ENCODE measurements at places on chromosomes 13 and 19.
A peak's percentile ranks its signal among the peaks of the same experiment; 100 is the strongest.

GRCh38 chr13:35475212-35475959 is 1.1 kb downstream of the MAB21L1 start:
- H3K27me3 ChIP-seq, result peaks cover 96% of the 10 kb centered on the region
- peaks cover 42% of the 10 kb centered on the region for H3K4me1 ChIP-seq
- no peak for DNase-seq

DNA sequence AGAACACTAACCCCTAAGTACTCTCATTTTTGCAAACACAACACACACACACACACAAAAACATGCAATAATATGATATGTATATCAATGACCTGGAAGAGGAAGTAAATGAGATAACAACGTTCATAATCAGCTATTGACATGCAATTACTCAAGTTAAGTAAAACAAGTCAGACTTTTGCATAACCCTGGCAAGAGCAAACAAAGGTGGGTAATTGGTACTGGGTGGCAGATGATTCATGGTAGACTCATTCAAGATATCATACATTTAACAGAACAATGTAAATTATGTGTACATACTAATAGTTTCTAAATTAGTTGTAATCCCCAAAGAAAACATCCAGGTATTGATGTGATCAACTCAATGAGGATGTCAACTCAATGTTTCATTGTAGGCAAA is 508.8 kb downstream of the DACH1 start:
- H3K4me1 ChIP-seq, result no peaks in the 10 kb centered on the region
- no peak overlapping the region for H3K27ac ChIP-seq
- H3K27me3 ChIP-seq, result no peaks in the 10 kb centered on the region
- DNase-seq, result no peak
- no peak overlapping the region for H3K4me3 ChIP-seq

DNA sequence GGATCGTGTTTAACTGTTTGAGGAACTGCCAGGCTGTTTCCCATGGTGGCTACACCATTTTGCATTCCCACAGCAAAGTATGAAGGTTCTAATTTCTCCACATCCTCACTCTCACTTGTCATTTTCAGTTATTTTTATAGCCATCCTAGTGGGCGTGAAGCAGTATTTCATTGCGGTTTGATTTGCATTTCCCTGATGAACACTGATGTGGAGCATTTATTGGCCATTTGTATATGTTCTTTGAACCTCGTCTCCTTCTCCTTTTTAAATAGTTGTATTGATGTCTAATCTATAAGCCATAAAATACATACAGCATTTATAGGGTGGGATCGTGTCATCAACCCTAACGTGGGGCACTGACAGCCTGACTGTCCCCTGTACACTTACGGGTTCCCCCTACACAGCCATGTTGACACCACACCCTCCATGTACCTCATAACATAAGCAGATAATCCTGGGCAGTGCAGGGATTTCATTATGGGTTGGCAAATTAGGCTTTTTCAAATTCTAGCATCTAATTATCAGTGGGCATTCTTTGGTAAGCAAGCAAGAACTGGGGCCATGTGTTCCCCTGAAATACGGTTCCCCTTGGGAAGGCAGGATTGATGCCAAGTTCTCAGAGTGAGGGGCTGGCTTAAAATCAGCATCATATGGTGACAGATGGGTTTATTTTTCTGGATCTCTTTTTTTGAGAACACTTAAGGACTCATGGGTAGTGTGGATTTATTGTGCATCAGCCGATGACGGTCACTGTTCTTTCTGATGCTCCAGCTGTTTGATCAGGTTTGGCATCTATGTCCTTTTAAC is 11.6 kb upstream of the ZBTB45 start:
- peaks cover 13% of the 10 kb centered on the region for H3K27me3 ChIP-seq
- no peak overlapping the region for H3K27ac ChIP-seq
- no peak overlapping the region for H3K4me3 ChIP-seq
- no peaks in the 10 kb centered on the region for H3K36me3 ChIP-seq
- no peak for DNase-seq
- H3K4me1 ChIP-seq, result no peaks in the 10 kb centered on the region

DNA sequence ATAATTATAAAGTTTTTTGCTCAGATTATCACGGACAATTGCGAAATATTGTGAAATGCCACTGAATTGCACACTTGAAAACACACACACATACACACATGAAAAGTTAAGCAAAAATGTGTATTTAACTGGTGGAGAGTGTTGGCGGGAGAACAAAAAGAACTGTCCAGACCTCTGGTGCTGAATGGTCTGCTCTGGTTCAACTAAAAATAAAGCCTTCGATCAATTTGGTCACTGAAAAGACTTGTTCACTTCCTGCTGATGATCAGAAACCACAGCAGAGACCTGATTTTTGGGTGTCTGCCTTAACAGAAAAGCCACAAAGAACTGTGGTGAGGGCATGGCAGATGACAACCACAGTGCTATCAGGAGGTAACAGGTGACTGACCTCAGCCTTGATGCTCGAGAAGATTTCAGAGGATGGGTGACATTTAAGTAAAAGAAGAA is 4.0 kb upstream of the IGFL1 start:
- no peak overlapping the region for H3K4me3 ChIP-seq
- H3K27ac ChIP-seq, result peak overlapping the region; percentile 92
- no peaks in the 10 kb centered on the region for H3K36me3 ChIP-seq
- no peak for DNase-seq
- H3K27me3 ChIP-seq, result peaks cover 27% of the 10 kb centered on the region
- peaks cover 10% of the 10 kb centered on the region for H3K4me1 ChIP-seq

GRCh38 chr13:29801737-29802305 is 48.6 kb downstream of the UBL3 start:
- no peaks in the 10 kb centered on the region for H3K36me3 ChIP-seq
- peak overlapping the region; percentile 26 for H3K27ac ChIP-seq

GRCh38 chr19:48553676-48554384 is 1.9 kb downstream of the SULT2B1 start:
- peak overlapping the region; percentile 97 for H3K27ac ChIP-seq
- peaks cover 18% of the 10 kb centered on the region for H3K4me1 ChIP-seq
- peak overlapping the region; percentile 71 for H3K4me3 ChIP-seq
- no peaks in the 10 kb centered on the region for H3K27me3 ChIP-seq
- no peak for DNase-seq

GRCh38 chr13:23609874-23610576 is 39.8 kb downstream of the TNFRSF19 start:
- H3K27me3 ChIP-seq, result no peaks in the 10 kb centered on the region
- peaks cover 37% of the 10 kb centered on the region for H3K36me3 ChIP-seq
- no peak for DNase-seq
- peaks cover 45% of the 10 kb centered on the region for H3K4me1 ChIP-seq
- H3K4me3 ChIP-seq, result peak overlapping the region; percentile 54

DNA sequence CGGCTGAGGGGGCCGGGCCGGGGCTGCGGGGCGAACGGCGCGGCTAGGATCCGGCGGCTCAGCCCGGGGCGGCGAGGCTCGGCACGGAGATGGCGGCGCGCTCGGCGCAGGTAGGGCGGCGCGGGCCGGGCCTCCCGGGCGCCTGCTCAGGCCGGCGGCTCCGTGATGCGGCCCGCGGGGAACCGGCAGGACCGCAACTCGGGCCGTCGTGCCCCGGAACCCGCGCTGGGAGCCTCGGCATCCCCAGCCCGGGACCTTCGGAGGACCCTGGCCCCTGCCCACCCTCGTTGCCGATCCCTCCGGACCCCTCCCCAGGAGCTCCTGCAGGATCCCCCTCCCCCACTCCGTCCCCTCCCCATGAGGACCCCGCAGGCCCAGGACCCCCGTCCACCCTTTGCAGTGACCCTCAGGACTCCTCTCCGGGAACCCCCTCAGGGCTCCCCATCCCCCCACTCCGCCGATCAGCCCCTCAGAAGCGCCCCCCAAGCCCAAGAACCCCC is 304 bp downstream of the EVI5L start:
- H3K27ac ChIP-seq, result no peak overlapping the region
- no peak overlapping the region for H3K4me3 ChIP-seq
- H3K27me3 ChIP-seq, result peaks cover 27% of the 10 kb centered on the region
- peaks cover 16% of the 10 kb centered on the region for H3K4me1 ChIP-seq
- no peaks in the 10 kb centered on the region for H3K36me3 ChIP-seq

DNA sequence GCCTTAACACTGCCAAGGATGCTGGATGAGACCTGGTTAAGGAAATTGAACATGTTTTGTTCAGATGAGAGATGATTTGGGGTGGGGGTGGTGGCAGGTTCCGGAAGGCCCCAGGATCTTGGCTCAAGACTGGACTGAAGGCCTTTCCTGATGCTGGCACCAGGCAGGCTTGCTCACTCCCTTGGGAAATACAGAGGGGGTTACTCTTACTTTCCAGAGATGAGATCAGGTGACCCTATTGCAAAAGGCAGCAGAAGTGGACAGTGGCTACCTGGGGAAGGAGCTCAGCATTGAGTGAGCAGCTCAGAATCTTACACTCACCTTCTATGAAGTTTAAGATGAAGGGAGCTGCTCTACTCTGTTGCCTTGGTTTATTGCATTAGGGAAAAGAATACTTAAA is 10.8 kb downstream of the GATAD2A start:
- no peak for DNase-seq
- no peak overlapping the region for H3K27ac ChIP-seq
- H3K27me3 ChIP-seq, result no peaks in the 10 kb centered on the region
- H3K4me1 ChIP-seq, result peaks cover 24% of the 10 kb centered on the region
- peaks cover 14% of the 10 kb centered on the region for H3K36me3 ChIP-seq

GRCh38 chr19:28148554-28148953 is 1064.4 kb downstream of the UQCRFS1 start:
- DNase-seq, result no peak
- no peak overlapping the region for H3K4me3 ChIP-seq
- peaks cover 64% of the 10 kb centered on the region for H3K27me3 ChIP-seq
- peaks cover 8% of the 10 kb centered on the region for H3K4me1 ChIP-seq
- H3K27ac ChIP-seq, result no peak overlapping the region

- H3K27me3 ChIP-seq, result peaks cover 19% of the 10 kb centered on the region
- H3K4me3 ChIP-seq, result no peak overlapping the region
- H3K4me1 ChIP-seq, result peaks cover 15% of the 10 kb centered on the region
- DNase-seq, result no peak
These were observed 30.7 kb downstream of the PDE4A start for GRCh38 chr19:10450853-10451609.

Data from type B pancreatic cell (in vitro differentiated cells).